IMR-90 (cell line): ENCODE measurements at places on chromosomes 11 and 22. TPM values are rescaled to one million over a fixed set of nuclear protein-coding genes. Genes with fewer than 3 reads are reported as not detected.

- no peak for DNase-seq
Observed at GRCh38 chr22:20040327-20041200, 19.7 kb downstream of the TANGO2 start.

DNA sequence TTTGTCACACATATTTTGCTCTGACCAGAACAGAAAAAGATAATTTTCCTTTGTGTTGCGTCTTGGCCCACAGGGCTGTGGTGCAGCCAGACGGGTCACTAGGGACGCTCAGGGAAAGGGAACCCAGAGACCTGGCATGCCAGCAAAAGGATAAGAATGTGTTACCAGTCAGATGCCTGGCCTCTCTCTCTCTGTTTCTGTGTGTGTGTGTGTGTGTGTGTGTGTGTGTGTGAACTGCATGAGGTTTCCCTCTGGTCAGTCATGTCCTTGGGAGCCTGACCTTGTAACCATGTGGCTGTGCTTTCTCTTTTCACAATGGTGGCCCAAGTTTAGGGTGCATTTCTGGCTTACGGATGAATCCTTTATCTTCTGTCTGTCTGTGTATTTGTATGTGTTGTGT lies 25.4 kb downstream of the CCKBR start:
- no peak for DNase-seq

- DNase-seq = no peak
Observed at GRCh38 chr11:134138376-134138775, 69.5 kb downstream of the JAM3 start.

Gene OR51B2
- not detected in 2 replicates for total RNA-seq

GRCh38 chr11:94926698-94927237 lies 46.6 kb downstream of the CWC15 start:
- DNase-seq = peak; percentile 94

DNA sequence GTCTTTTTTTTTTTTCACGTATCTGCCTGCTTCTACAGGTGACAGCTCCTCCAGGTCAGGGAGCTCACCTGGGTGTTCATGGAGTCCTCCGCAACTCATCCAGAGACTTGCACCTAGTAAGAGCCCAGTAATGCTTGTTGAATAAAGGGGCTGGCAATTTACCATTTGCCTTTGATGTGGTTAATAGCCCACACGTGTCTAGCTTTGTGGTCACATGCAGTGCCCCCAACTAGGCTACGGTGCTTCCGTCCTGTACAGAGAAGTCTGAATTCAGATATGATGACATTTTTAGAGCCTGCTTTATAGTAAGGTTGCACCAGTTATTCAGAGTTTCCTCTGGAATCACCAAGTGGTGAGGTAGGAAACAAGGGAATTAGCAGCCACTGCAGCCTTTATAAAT lies 199.4 kb upstream of the MTMR2 start:
- DNase-seq = no peak

Gene VWCE
- under 0.01 and 0.28 TPM in 2 replicates for total RNA-seq

DNA sequence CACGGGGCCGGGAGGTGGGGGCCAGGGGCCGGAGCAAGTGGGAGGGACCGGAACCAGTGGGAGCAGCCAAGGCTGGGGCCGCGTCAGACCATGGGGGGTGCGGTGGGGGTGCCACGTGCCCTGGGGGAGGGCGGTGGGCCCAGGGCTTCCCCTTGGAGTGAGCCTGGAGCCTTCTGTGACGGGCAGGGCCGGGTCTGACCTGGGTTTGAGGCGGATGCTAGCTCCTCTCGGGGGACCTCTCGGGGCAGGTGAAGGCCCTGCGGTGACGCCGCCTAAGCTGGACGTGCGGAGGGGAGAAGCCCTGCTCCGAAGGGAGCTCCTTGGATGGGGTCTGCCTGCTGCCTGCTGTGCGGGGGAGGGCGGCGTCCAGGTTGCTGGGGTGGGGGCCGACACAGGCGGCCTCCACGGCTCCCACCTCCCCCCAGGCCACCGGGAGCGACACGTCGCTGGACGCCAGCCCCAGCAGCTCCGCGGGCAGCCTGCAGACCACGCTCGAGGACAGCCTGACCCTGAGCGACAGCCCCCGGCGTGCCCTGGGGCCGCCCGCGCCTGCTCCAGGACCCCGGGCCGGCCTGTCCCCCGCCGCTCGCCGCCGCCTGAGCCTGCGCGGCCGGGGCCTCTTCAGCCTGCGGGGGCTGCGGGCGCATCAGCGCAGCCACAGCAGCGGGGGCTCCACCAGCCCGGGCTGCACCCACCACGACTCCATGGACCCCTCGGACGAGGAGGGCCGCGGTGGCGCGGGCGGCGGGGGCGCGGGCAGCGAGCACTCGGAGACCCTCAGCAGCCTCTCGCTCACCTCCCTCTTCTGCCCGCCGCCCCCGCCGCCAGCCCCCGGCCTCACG lies 115.0 kb downstream of the CACNA1I start:
- DNase-seq = no peak

- no peak for DNase-seq
Observed at GRCh38 chr22:48394787-48395186, 1432.9 kb downstream of the BRD1 start.

DNA sequence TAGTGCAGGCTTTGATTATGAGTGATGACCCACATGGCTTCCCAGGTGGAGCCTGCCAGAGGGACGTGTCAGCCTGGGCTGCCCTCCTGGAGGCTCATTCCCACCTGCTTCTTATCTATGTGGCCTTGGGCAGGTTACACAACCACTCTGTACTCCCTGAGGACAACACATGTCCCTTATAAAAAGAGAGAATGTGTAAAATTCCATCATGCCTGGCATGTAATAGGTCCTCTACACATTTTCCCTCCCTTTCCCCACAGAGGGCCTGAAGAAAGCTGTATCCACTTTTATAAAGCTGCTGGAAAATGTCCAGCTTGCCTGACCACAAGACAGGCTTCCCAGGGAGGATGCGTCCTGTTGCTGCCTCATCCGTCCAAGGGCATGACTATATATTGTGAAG lies 55.0 kb upstream of the VSTM5 start:
- DNase-seq = peak; percentile 68

Gene H19
- total RNA-seq = not detected in 2 replicates

- no peak for DNase-seq
Observed at GRCh38 chr11:17642980-17643379, 76.4 kb upstream of the MYOD1 start.

Gene OR8A1
- not detected in 2 replicates for total RNA-seq

Gene GUCY1A2
- under 0.01 TPM in 2 replicates for total RNA-seq

DNA sequence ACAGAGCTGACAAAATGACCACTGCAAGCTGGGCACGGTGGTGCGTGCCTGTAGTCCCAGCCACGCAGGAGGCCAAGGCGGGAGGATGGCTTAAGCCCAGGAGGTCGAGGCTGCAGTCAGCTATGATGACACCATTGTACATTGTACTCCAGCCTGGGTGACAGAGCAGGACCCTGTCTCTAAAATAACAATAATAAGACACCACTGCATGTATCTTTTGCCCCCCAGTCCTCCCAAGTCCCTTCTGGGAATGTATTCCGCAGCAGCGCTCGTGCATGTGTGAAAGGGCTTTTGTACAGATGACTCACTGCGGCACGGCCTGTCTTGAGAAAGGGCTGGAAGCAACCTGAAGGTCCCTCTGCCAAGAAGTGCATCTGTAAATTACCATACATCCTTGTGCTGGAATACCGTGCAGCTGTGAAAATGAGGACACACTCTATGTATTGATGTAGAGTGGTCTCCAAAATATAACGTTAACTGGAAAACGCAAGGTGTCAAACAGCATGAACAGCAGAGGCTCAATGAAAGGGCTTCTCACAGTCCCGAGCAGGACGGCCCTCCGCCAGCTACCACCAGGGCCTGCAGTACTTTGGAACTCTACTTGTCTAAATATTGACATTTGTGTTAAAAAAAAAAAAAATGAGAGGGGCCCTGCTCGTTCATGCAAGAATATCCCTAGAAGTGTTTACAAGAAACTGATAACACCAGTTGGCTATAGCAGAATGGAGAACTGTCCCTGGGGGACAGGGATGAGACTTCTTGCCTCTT lies 9.0 kb upstream of the CDC42EP2 start:
- DNase-seq = peak; percentile 90

DNA sequence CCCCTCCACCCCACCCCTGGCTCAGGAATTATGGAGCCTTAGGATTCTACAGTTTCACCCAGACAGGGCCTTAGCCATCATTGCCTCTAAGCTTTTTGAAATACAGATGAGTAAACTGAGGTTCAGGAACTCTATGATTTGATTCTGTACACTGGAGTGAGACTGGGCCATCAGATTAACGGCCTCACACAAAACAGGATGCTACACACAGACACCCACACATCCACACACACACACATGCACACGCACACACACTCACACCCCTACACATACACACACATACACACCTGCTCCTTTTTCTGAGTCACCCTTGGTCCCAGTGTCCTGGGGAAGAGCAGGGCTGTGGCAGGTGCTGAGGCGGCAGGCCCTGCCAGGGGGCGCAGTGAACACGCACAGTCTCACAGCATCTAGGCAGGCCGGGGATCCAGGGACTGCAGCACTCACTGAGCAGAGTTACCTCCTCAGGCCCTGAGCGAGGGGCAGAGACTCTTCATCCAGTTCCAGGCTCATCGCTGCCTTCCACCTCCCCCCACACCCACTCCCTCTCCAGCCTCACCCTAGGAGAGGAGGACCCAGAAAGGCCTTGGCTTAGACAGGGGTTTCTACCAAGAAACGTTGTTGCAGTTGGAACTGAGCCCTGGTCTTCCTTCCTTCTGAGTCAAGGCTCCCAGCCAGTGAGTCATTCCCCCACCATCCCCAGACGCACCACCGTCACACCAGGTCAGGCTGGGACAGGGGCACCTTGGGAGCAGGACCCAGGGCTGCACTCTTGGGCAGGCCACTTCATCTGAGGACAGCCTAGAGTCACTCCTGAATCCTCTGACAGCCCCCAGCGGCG lies 89.8 kb upstream of the PARVA start:
- peak; percentile 99 for DNase-seq

- no peak for DNase-seq
Observed at GRCh38 chr11:57175478-57175877, 6.3 kb upstream of the LRRC55 start.

Gene OR56A1
- total RNA-seq = not detected in 2 replicates

Gene GPR83
- total RNA-seq = under 0.01 TPM in 2 replicates

Gene SCN2B
- under 0.01 TPM in 2 replicates for total RNA-seq

DNA sequence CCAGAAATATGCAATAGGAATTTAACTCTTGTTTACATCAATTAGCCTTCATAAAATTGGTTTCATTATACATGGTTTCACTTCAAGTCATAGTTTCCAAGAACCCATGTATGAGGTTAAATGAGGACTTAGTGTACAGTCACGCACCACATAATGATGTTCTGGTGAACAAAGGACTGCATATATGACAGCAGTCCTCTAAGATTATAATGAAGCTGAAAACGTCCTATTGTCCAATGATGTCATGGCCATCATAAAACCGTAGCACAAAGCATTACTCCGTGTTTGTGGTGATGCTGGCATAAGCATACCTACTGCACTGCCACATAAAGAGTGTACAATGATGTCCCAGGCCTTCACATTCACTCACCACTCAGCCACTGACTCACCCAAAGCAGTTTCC lies 31.1 kb downstream of the SMCO4 start:
- DNase-seq = no peak

Gene TREH
- total RNA-seq = not detected in 2 replicates

Gene RIC3
- total RNA-seq = not detected in 2 replicates

DNA sequence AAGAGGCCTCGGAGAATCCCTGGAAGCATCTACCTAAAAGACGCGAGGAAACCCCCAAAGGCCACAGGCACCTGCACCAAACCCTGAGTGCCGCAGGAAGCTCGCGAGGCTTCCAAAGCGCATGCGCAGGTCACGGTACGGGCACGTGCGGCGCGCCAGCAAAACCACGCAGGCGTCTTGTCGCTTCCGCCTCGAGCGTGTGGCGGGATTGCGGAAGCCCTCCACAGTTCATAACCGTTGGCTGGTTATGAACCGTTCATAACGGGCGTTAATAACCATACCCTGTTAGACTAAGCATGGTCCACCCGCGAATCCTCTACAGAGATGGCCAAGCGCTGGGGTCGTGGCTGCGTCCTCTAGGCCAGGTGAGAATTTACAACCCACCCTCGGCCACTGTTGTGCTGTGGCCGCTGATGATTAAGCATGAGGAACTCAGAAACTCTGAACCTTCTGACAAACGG lies 46.4 kb downstream of the MORC2 start:
- peak; percentile 27 for DNase-seq

Gene OR2AT4
- total RNA-seq = not detected in 2 replicates

GRCh38 chr11:76448506-76448905 lies 3.7 kb downstream of the EMSY start:
- DNase-seq = no peak

DNA sequence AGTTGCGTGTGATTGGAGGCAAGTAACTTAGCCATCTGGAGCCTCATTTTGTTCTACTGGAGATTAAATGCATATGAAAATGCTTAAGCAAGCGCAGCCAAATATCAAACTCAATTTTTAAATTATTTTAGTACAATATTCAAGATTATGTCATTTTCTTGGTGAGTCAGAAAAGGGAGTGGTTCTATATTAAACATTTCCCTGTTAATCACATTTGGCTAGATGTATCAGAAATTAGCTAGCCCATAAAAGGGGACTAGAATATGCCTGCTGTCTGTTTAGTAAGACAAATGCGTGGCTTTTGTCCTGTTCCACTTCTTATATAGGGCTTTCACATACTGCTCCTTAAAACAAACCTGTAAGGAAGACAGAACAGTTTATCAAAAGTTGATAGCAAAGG lies 35.0 kb upstream of the BMAL1 start:
- no peak for DNase-seq

DNA sequence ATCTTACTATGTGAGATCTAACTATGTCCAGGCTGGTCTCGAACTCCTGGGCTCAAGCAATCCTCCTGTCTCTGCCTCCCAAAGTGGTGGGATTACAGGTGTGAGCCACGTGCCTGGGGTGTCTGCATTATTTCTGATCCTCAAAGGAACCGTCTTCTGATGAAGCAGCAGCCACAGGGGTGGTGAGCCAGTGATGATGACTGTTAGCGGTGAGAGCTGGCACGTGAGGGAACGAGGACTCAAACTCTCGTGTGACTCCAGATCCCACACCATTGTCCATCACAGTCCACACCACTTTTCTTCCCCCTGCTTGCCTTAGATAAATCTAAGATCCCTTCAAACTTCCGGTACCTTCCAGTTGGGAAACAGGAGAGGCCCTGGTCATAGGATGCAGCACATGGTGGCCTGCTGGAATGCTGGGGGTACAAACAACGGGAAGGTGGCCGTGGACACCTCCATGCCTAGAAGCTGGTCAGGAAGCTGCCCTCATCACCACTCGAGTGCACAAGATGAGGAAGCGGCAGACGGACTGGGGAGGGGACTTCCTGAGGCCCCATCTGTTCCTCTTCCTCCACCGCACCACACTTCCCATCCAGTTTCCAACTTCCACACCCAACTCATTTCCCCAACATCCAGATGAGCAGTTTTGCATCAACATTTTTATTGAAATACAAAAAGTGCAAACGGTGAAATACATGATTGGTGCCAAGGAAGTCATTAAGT lies 23.8 kb downstream of the ARHGAP1 start:
- DNase-seq = no peak

Gene IFITM10
- under 0.01 and 0.18 TPM in 2 replicates for total RNA-seq

- no peak for DNase-seq
Observed at GRCh38 chr11:66617155-66617834, 865 bp downstream of the RBM14 start.

- DNase-seq = no peak
Observed at GRCh38 chr11:113934761-113935160, 30.2 kb downstream of the HTR3B start.

GRCh38 chr11:47406896-47407745 lies 1.3 kb upstream of the SLC39A13 start:
- peak; percentile 18 for DNase-seq

- no peak for DNase-seq
Observed at GRCh38 chr22:45164270-45165088, 754 bp downstream of the NUP50 start.

- DNase-seq = no peak
Observed at GRCh38 chr11:2874963-2875362, 10.6 kb downstream of the CDKN1C start.

GRCh38 chr11:128956401-128957201 lies 13.9 kb upstream of the TP53AIP1 start:
- DNase-seq = peak; percentile 78

Gene LRP5
- total RNA-seq = 10.4 and 11.1 TPM in 2 replicates
